ENCODE measurements at places on chromosomes 4 and X.

- peak; percentile 53 for DNase-seq
These were observed 124.5 kb upstream of the PLAC1 start for GRCh38 chrX:134782796-134783195.

GRCh38 chr4:133355633-133356032 is 206.5 kb downstream of the PCDH10 start:
- no peak for DNase-seq

- DNase-seq, result no peak
These were observed 14.3 kb downstream of the TEC start for GRCh38 chr4:48255072-48255958.

GRCh38 chrX:20461002-20461401 is 194.3 kb upstream of the RPS6KA3 start:
- DNase-seq, result no peak

GRCh38 chrX:11952176-11952720 is 186.0 kb upstream of the FRMPD4 start:
- no peak for DNase-seq

DNA sequence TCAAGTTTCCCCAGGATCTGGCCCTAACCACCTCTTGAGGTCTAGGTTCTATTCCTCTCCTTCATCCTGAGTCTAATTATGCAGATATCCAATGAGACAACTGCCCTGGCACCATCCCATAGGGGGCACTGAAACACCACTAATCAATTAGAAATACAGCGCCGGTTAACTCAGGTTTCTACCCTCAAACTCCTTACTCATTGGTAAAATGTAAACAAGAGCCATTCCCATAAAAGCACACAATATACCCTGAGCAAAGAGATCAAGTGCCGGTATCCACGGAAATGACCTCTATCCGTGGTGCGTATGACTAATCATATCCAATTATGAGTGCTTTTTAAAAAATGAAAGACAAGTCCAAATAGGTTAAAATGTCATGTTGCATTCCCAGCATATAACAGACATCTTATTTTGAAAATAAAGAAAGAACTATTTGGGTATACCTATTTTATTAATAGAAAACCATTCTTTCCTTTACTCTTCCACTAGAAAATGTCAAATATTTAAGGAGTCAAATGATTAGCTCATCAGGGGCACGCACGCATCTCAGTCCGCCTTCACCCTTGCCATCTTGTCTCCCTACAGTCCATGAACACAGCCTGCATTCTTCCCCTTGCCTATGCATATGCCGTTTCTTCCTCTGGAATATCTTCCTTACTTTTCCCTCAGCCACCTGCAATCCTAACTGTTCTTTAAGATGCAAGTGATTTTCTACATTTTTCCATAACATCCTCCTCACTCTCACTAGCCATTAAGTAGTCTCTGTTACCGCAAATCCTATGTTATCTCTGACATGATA is 141.1 kb downstream of the MAML3 start:
- DNase-seq, result peak; percentile 45

DNA sequence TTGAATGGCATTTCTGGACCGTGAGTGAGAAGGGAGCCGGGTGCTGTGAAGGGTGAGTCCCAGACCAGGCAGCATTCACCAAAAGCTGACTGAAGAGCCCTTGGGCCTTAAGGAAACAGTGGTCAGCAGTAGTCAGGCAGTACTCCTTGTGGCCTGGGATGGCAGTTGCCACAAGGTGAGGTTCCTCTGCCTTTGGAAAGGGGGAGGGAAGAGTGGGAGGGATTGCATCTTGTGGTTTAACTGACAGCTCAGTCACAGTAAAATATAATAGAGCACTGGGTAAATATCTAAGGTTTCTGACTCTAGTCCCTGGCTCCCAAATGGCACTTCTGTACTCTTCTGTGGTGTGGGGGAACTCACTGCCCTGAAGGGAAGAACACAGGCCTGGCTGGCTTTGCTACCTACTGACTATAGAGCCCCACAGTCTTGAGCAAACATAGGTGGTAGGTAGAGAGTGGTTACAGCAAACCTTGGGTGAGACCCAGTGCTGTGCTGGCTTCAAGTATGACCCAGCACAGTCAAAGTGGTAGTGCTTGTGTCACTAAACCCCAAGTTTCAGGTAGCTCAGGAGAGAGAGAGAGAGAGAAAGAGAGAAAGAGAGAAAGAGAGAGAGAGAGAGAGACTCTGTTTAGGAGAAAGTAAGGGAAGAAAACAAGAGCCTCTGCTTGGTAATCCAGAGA is 154.2 kb downstream of the TEX11 start:
- no peak for DNase-seq

DNA sequence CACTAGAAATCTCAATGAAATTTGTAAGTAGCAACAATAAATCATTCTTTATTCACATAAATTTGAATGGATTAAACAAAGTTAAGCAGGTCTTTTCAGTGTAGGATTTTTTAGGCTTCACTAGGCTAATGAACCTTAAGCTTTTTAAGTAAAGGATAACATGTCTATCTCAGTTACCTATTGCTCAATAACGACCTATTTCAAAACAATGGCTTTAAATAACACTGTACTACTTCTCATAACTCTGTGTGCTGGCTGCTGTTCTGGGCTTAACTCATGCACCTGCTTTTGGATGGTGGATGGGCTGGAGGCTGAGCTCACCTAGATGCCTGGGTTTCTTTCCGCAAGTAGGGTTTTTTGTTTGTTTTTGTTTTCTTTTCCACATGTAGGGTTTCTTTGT is 495.0 kb upstream of the SLIT2 start:
- DNase-seq, result no peak

DNA sequence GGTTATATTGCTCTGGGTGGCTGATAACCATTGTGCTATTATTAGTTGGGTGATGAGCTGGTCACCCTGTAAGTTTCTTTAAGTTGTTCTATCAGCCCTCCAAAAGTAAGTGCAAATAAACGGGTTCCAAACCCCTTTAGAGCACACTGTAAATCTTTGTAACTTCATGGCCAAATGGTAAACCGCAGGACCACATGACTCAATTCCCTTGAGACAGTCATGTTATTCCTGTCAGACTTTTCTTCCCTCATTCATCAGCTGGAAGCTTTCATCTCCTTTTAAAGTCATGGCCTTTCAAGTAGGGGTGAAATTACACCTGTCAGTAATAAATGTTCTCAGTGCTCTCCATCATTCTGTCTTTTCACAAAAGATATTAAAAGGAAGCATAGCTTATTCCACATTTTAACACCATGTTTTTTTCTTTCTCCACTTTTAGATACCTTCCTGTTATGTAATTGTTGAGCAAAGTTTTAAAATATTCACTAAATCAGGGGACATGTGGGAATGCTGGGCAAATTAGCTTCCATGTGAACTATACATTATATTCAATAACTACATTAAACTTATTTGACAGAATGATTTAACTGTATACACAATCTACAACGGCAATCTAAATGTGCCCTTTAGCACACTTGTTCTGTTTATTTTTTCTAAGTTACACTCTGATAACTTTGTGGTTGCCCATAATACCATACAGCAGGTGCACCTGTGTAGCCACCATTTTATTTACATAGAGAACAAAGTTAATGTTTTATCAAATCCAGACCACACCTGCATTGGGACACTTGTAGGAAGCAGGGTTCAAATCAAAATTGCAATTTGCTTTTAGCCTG is 275.5 kb downstream of the CFAP299 start:
- no peak for DNase-seq

DNA sequence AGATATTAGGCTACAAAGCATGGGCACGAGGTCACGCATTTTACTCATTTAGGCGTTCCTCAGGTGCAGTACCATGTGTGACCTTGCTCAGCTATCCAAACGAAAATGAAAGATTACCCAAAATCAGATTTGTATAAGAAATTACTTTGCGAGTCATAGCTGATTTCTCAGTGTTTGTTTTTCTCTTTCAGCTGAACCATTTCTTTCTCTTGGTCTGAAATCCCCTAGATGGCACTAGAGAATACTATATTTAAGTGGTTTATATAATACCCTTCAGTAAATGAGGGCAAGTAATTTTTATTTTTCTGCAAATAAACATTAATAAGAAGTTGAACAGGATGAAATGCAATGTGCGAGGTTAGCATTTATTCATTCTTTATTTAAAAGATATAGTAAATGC is 496.6 kb downstream of the STIM2 start:
- DNase-seq, result peak; percentile 28

DNA sequence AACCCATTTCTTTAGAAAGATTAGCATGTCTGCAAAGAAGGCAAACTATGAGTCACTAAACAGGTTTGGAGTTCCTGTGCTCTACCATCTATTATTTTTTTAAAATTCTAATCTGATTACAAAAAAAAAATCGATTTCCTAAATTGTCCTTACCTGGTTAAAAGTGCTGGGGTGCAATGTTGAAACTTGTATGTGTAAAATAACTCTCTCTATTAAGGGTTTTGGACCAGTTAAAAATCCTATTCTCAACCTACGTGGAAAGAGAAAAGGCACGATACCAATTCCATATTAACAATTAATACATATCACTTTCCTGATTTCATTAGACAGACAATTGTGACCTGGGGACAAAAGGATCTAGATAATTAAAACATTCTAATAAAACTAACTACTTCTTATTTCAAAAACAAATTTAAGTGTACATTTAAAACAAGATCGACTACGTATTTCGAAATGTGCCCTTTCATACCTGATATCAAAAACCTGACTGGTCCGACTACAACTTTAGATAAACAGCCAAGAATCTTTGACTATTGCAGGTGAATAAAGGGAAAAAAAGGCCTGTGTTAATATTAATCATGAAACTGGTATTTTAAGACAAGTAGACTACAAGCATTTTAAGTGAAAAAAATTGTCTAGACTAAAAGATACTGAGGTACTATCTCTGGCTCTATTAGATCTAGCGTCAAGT is 21.2 kb downstream of the AADAT start:
- DNase-seq, result no peak

- DNase-seq, result peak; percentile 10
These were observed 74.7 kb upstream of the IL13RA1 start for GRCh38 chrX:118652717-118653116.

- no peak for DNase-seq
These were observed 34.4 kb downstream of the HPF1 start for GRCh38 chr4:169723207-169723965.

DNA sequence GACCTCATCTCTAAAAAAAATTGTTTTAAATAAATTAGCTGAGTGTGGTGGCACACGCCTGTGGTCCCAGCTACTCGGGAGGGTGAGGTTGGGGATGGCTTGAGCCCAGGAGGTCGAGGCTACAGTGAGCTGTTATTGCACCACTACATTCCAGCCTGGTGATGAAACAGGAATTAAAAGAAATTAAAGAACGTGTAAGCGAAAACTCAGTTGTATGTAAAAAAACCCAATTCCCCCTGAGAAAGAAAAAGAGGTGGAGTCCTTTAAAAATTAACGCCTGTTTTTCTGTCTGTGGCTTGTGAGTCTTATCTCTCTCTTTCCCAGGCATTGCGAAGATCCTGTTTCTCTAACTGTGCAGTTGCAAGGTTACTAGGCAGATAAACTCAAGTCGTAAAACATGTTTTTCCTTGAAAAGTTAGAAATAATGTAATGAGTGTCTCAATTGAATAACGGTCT is 22.1 kb downstream of the EPGN start:
- no peak for DNase-seq

Measured in AG08395 (cell line).